CMK (cell line): ENCODE measurements at places on chromosomes 6 and 20.

DNA sequence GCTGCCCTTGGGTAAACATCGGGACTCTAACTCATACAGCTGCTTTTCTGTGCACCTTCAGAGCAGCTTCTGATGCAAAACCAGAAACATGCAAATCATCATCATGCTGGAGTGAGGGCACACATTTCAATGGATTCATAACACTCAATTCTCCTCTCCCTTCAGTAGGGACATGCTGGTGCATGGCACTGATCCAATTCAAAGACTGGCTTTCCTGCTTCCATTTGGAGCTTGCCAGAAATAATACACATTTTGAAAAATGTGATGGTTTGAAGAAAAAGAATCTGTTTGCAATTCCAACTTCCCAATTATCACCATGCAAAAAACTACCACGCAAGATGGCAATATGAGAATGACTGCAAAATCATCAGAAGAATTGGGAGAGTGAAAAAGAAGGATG lies 65.2 kb upstream of the PDE10A start:
- DNase-seq: no peak

GRCh38 chr20:33444797-33445560 lies 1.4 kb upstream of the SNTA1 start:
- DNase-seq: no peak

GRCh38 chr6:154123155-154123956 lies 84.3 kb downstream of the OPRM1 start:
- no peak for DNase-seq

DNA sequence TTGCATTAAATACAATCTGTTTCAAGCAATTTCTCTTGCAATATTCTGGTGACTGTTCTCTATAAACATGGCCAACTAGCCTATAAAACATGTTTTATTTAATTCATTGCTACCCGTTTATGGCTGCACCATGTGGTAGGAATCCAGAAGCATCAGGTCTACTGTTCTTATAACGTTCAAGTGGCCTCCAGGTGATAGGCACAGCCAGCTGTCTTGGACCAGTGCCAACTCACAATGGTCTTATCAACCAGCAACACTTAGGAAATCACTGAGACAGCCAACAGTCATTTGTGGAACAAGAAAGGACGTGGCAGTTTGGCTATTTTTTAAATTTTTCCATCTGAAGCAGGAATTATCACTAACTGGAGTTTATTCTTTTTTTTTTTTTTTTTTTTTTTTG lies 193.6 kb downstream of the NKAIN2 start:
- DNase-seq: no peak

GRCh38 chr6:21046276-21046675 lies 512.0 kb downstream of the CDKAL1 start:
- DNase-seq: no peak

- DNase-seq: no peak
These were observed 59.0 kb upstream of the TPD52L1 start for GRCh38 chr6:125094563-125094962.

DNA sequence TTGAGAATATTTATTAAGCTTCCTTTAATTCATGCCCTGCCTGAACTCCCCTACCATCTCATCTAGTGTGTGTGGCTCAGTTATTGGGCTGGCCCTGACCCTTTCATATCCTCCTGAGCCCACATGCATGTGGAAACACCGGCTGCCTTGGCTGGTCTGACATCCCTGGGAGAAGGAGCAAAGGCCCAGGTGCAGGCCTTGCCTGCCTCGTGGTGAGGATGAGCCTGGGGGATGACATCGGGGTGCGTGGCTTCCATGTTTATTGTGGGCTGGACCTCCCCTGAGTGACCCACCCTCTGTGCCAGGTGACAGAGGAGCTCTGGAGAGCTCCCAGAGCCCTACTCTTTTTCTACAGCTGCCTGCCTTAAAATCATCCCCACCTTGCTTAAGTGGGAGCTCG lies 69.1 kb downstream of the FOXA2 start:
- DNase-seq: no peak

GRCh38 chr20:25308671-25309394 lies 60.9 kb downstream of the PYGB start:
- no peak for DNase-seq
